ENCODE measurements at places on chromosomes 7 and 10.
A peak's percentile ranks its signal among the peaks of the same experiment; 100 is the strongest.

DNA sequence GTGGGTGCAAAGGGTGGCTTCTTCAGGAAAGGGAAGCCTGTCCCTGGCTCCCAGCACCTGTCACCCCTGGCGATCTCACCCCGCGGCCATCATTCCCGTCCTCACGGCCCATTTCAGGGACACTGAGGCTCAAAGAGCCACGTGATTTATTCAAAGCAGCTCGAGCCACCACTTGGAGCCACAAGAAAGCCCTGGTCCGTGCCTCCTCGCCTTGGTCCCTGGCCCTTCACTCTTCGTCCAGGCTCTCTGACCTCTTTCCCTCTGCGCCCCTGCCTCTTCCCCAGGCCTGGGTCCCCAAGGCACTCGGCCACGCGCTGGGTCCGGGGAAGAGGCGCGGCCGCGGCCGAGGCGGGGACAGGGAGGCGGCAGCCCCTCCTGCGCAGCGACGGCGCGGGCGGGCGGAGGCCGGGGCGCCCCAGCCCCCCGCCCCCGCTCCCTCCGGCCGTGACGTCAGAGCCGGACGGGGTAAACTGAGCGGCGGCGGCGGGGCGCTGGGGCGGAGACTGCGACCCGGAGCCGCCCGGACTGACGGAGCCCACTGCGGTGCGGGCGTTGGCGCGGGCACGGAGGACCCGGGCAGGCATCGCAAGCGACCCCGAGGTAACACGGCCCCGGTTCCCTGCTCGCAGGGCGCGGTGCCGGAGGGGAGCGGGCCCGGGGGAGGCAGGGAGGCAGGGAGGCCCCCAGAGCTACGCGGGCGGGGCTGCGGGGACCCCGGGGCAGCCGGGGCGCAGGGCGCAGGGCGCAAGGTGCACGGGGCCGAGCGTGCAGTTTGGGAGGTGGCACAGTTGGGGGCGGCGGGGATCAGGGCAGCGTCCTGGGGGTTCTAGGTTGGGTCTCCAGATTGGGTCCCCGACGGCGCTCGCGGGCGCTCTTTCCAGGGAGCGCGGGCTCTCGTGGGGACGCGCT is at the start of gene SLC18A2:
SLC18A2 (plus strand) TSS at position 494 of the 909 bp plus-strand sequence. CDS start 580 bp downstream, outside the sequence.
- no peak for DNase-seq

DNA sequence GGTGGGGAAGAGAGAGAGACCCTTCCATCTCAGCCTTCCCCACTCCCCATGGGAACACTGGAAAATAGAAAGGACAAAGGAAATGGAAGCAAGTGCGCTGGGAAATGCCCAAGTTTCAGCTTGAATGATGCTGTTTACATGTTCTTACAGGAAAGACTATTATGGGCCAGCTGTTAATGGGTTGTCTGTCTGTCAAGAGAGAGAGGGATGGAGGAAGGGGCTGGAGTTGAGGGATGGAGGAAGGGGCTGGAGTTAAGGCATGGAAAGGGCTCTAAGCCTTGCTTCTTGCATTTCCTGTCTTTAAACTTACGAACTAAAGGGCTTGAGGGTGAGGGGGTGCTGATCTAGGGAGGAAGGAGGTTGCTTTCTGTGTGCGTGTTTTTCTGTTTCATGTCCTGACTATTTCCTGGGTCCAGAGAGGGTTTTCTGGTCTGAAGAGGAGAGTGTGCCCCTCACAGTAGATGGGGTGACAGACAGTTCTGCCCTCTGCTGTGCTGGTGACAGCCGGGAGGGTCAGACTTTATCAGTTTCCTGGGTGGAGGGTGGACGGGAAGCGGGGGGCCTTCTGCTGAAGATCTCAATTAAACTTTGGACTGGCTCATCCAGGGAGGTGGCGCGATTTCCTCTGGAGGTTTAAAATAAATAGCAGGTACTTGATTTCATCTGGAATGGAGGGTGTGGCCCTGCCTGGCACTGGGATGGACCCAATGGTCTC is 30.5 kb downstream of the GRK5 start:
- DNase-seq, result no peak

GRCh38 chr7:44769776-44770294 is 21.2 kb downstream of the ZMIZ2 start:
- DNase-seq, result no peak

- DNase-seq, result no peak
These were observed 22.9 kb downstream of the DLD start for GRCh38 chr7:107913851-107914250.

GRCh38 chr7:18995811-18996426 is 121.5 kb downstream of the TWIST1 start:
- no peak for DNase-seq

DNA sequence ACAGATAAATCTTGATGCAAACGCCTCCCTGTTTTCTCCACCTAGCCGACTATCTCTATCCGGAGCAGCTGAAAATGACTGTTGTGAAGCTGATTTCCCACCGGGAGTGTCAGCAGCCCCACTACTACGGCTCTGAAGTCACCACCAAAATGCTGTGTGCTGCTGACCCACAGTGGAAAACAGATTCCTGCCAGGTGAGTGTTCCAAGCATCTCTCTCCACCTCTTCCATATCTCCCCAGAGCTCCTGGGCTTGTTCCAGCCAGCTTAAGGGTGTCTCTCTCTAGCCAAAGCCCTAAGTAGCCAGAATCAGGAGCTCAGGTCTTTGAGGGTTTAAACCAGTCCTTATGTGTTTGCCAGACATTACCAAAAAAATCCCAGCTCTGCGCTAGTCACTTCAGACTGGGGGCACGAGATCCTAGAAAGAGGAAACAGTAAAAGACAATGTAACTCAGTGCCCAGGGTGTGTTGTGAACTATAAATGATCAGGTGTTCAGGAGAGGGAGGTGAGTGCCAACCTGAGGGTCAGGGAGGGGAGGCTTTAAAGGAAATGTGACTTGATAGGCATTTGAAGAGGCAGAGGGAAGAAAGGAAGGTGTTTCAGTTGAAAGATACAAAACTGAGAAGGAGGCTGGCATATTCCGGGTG is 4.4 kb downstream of the PLAU start:
- no peak for DNase-seq

DNA sequence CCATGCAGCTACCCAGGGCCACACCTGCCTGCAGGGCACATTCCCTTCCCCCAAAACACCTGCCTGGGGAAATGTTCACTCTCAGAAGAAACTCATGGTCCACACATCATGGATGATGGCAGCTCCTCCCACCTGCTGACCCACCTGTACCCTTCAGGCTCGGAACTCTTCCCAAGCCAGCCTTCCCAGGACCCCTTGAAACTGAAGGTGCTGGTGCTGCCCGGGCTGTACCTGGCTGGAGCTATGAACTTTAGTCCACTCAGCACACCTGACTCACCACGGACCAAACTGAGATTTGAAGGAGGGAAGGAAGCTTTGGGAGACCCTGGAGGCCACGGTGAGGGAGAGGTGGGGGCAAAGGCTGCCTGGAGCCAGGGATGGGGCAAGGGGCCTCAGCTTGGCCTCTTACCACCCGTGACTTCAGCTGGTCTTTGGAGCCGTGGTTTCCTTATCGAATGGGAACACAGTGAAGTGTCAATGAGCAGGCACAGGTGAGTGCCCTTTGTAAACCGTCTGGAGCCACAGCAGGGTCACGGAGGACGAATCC is 30.1 kb upstream of the INPP5A start:
- DNase-seq, result no peak

- no peak for DNase-seq
These were observed 10.1 kb downstream of the GNG11 start for GRCh38 chr7:93931655-93932054.

- DNase-seq, result peak; percentile 94
These were observed 76.3 kb upstream of the TMEM248 start for GRCh38 chr7:66844552-66845378.

- DNase-seq, result no peak
These were observed 115.6 kb upstream of the KMT2E start for GRCh38 chr7:104898434-104898833.

DNA sequence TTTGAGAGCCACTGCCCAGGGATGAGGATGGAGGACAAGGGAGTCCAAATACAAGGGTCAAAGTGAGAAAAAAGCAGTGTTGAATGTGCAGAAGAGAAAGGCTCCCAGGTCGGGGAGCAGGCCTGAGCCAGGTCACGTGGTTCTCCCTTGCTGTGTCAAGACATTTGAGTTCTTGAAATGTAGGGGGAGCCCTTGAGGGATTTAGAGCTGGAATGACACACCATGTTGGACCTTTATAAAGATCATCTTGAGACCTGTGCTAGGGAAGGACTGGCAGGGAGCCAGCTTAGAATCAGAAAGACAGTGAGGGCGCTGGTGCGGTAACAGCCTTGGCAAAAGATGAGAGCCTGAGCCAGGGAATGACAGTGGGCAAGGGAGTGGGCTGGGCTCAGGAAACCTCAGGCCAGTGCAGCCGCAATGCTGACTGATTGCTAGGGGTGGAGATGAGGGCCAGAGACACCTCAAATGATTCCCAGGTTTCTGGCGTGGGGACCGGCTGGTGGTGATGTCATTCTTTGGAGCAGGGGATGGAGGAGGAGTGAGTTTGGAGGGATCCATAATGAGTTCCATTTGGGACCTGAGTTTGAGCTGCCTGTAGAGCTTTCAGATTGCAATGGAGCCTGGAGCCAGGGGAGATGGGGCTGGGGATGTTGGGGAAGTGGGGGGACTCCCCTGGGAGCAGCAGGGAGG is 120.1 kb downstream of the PTPN20 start:
- DNase-seq, result no peak

GRCh38 chr10:49407151-49407550 is 11.3 kb upstream of the DRGX start:
- DNase-seq, result no peak

- DNase-seq, result no peak
These were observed 66.0 kb downstream of the CLEC2L start for GRCh38 chr7:139589474-139589873.

- DNase-seq, result peak; percentile 28
These were observed 38.5 kb downstream of the CDK1 start for GRCh38 chr10:60816628-60817397.

- no peak for DNase-seq
These were observed 2.8 kb downstream of the CALML5 start for GRCh38 chr10:5496261-5497250.

DNA sequence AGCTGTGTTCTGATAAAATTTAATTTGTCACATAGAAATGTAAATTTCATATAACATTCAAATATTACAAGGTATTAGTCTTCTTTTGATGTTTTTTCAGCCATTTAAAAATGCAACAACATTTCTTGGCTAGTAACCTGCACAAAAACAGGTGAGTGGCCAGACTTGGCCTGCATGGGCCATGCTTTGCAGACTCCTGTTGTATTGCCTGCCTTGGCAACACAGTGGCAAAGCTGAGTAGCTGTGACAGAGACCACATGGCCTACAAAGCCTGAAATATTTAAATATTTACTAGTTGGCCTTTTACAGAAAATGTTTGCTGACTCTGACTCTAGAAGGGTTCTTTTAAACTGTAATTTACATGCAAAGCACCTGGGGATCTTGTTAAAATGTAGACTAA is 13.5 kb upstream of the TBX20 start:
- no peak for DNase-seq

DNA sequence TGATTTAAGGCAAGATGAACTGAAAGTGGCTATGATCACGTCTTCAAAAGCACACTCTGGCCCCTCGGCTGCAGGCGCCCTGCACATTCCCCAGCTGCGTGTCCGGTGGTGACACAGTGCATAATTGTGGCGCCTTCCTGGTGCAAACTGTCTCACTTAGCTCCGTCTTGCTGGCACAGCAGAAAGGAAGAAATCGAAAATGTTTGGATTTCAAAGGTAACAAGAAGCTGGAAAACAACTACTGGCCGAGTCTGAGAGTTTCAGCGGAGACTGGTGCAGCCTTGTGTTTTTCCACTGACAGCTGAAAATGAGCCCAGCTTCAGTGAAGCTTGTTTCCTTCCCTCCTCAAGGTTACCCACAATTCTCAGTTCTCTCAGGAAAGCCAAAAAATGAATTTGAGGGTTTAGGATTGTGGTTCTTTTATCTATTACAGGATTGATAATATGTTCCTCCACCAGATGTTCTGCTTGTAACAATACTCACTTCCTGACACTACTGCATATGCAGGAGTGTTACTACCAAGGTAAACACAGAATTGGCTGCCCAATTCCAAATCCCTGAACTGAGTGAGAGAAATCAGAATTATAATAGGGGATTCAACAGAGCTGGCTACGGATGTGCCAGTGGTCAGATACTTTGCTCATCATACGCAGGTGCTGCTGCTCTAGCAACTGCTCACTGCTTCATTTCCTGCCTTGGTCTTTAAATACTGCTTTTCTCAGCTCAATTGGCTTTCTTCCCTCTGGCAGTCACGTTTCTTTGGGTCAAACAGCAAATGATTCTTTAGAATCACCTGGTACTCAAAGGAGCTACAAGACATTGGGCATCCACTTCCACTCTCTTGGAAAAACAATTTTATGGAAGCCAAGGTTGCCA is 63.7 kb downstream of the TRUB1 start:
- no peak for DNase-seq

DNA sequence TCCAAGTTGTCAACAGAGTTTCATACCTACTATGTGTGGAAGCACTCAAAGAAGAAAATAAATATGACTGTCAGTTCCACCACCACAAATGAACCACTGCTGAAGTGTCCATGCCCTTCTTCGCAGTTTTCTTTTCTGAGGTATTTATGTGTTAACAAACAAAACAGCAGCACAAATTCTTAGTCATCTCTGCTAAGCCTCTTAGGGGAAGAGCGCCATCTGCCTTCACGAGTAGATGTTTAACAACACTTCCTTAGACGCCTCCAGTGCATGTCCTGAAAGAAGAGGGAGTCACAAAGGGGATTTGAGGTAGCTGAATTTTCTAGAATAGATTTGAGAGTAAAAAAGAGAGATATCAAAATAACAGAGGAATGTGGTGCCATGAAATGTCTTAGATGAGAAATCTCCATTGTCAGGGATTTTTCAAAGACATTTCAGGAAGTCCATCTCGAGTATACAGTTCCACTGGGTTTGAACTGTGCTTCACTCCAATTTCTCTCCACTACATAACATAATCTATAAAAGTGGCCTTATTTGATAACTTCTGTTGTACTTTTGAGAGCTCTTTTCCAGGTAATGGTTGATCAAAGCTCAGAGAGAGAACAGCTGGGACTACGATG is 775.3 kb upstream of the POM121L12 start:
- DNase-seq, result no peak

GRCh38 chr7:136324073-136324704 is 347.0 kb upstream of the MTPN start:
- no peak for DNase-seq

- DNase-seq, result no peak
These were observed at the start of gene FAM171A1 for GRCh38 chr10:15370856-15371701. TSS of gene FAM171A1 (minus strand) at chr10:15371289. CDS start at chr10:15371052, 237 bp downstream.

DNA sequence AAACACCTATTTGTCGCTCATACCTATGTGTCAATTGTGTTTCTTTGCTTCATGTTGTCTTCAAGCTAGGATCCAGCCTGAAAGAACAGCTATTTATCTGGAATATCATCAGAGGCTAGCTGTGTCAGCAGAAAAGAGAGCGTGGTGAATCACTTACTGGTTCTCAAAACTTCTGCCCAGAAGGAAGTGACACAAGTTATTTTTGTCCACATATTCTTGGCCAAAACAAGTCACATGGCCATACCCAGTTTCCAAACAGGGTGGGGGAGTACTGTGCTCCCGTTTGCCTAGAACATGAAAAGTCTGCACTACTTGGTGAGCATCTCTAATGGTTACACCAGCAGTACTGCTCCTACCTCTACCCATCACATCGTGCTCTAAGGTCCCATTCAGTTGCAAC is 160.9 kb upstream of the CSTF2T start:
- no peak for DNase-seq

GRCh38 chr10:101695404-101695890 is 477 bp upstream of the FBXW4 start:
- DNase-seq, result no peak

All from DMS153 (cell line).